Kidney epithelial cell (primary cell): ENCODE measurements at places on chromosomes 3 and 15. TPM values are rescaled to one million over a fixed set of nuclear protein-coding genes. Genes with fewer than 3 reads are reported as not detected.

The EXD1 gene
- 0.17 TPM in 1 of 2 replicates, not detected in the other for total RNA-seq

The SAMD7 gene
- total RNA-seq = not detected in 2 replicates

The CACNA2D3 gene
- 0.17 and 0.55 TPM in 2 replicates for total RNA-seq

DNA sequence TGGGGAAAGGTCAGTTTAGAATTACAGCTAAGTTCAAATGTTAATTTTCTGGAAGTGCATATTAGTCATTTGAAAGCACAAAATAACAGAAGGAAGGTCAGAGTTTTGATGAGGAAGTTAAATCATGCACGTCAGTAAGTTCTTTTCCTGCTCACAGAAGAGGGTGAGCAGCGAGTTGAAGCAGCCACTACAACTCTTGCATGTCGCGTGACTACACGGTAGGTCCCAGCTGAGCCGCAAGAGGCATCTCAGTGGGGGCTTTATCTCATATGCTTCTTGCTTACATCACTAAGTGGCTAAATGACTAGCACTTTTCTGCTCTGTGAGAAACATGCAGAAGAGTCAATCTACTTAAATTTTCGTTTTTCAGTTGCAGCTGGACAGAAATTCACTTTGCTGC, 21.3 kb upstream of the SEC62 start:
- no peak for DNase-seq

GRCh38 chr3:28376424-28376823, 27.8 kb upstream of the AZI2 start:
- DNase-seq = no peak

GRCh38 chr15:98855067-98855814, 152.4 kb downstream of the PGPEP1L start:
- DNase-seq = no peak

GRCh38 chr15:51386029-51386428, 44.6 kb downstream of the GLDN start:
- DNase-seq = no peak

DNA sequence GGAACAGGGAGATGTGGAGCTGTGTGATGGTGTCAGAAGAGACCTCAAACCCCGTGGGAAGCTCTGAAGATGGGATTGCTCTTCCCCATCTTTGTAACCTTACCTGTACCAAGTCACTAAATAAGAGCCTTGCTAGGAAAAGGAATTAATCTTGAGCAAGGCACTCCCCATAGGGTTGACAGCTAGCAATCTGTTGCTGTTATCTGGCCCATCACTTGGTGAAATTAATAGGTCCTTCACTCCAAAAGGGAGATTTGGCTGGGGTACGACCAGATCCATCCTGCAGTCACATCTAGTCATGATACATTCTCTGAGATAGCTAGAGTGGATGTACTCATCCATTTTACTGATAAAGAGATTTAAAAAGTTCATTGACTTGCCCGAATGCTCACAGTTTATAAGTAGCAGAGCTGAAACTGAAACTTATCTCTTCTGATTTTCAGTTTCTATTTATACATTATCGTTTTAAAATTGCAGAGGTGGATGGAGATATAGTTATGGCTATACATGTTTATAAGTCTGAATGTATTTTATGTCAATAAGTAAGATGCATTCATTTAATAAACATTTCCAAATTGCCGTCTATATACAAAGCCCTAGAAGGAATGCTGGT, 299.1 kb upstream of the MCTP2 start:
- DNase-seq = no peak

DNA sequence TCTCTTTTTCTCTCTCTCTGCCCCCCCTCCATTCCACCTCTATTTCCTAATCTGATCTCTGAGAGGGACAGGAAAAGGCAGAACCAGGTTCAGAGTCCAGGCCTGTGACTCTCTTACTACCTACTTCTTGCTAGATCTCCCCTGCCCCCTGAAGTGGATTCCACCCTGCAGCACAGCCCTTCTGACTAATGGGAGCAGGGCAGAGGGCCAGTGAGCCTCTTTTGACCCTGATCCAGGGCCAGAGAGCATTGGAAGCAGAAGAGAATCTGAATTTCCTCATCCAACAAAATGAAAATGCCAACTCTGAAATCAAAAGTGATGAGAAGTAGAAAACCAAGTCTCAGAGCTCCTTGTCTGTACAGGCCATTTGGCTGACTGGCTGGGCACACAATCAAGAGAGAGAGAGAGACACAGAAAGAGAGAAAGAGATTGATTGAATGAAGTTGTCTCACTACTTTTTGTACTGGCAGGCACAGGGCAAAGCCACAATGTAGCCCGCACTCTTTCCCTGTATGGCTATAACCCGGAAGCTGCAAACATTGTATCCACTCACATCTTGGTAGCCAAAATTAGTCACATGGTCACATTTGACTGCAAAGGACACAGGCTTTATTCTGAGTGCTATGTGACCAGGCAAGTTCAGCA, 31.6 kb upstream of the GLCE start:
- DNase-seq = no peak

DNA sequence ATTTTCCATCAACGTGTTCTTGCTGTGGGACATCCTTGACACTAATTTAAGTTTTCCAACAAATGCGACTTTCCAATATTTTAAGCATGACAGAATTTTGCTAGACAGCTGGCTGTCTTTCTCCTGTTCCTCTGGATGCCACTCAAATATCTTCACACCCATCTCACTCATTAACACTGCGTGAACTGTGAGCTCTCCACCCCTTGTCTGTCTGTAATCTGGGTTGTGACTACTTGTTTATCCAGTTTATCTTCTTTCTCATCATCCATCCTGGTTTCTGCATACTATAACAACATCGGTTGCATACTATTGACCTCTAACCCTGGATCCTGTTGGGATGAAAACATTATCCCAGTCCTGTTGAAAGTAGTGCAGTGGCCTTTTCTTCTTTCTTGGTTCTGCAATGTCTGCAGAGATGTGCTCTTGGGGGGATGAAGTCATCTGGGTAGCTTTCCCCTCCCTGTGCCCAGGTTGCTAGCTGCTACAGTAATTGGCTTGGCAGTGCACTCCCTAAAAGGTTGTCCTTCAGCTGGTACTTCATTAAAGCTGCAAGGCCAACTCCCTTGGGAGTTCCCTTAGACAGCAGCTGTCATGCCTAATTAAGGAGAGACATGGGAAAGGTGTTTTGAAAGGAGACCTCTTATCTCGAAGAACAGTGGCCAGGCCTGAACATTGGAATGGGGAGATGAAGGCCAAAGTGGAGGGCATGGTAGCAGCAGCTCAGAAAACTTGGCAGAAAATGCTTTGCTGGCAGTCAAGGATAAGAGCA, 24.7 kb downstream of the KAT2B start:
- no peak for DNase-seq

DNA sequence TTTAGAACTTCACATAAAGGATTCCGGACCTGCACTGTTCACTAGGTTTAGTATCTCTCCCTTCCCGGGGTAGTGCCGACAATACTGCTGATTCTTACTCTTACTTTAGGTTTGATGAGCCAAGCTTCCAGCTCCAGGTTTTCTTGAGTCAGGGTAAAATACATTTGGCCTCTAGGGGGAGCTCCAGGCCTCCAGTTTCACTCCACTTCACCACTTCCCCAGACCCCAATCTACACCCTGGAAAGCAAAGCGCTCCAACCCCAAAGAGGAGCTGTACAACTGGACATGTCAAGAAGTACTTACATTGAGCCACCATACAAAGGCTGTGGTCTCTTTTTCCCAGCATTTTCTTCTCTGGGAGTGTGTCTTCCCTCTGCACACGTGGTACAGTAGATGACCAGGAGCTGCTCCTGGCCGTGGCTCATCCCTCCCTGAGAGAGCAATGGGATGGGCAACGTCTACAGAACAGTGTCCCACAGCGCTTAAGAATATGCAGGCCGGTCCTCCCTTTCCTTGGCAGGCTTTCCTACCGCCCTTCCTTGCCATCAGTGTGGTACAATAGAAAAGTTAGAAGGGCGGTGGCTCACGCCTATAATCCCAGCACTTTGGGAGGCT, 93.9 kb upstream of the CCDC80 start:
- no peak for DNase-seq

DNA sequence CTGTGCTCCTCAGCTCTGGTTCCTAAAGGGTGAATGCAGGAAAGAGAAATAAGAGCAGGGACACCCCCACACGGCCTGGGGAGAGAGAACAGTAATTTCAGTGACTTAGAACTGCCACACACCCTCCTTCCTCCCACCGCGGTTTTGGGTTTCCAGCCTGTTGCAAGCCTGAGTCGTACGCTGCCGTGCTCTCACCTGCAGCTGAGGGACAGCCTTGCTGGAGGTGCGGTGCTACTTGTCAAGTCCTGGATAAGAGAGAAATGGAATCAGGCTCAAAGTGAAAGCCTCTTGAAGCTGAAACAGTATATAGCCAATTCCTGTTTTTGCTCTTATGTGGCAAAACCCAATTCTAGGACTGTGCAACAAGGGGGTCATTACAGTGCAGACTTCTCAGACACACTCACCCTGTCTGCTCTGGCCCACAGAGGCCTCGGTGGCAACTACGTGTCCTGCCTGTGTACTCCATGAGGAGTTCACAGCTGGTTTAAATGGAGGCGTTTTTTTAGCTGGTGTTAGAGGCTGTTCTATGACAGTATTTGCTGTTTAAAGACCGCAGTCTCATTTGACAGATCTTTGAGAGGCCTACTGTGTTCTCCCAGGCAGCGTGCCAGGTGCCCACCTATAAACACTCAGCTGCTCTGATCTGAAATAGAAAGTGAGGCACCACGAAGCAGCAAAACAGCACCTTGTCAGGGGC, 42.9 kb downstream of the TBC1D2B start:
- DNase-seq = no peak

DNA sequence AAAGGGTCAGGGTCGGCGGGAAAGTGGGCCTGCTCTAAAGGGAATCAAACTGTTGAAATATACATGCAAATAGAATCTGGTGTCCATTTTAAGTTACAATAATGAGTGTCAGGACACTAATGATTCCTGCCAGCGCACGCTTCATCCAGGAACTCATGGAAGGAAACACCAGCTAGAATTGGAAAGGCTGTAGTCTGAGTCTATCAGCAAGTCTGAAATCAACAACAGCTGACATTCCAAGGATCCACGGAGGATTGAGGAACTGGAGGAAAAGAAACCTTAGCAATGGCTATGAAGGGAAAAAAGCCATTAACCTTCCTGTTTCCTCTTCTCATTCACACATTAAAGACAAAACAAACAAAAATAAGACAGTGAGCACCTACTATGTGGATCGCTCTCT, 1063.1 kb downstream of the NTRK3 start:
- no peak for DNase-seq
